ENCODE measurements at places on chromosomes 12 and 14.

DNA sequence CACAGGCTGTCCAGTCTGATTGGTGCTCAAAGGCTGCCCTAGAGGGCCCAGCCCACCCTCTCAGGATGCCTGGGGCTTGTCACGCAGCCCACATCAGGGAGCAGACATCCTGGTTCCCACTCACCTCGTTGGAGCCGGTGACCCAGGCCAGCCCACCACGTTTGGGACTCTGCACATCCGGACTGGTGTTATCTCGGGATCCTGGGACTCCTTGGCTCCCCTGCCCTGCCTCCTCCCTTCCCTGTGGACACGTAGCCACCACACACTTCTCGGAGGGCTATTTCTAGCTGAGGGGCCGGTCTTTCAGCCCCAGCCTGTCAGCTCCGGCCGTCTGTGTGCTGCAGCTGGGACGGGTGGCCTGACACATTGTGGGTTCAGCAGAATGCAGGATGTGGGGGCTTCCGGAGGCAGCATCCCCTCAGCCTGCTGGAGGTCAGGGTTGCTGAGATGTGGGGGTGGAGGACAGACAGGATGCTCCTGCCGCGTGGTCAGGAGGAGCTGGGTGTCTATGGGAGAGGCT lies 12.8 kb upstream of the FGF23 start:
- DNase-seq: no peak

GRCh38 chr14:78043349-78043748 lies 126.8 kb upstream of the NRXN3 start:
- no peak for DNase-seq

GRCh38 chr12:45872446-45872845 lies 117.9 kb downstream of the SCAF11 start:
- no peak for DNase-seq

GRCh38 chr12:54294953-54295566 lies 5.8 kb downstream of the NFE2 start:
- DNase-seq: no peak

- DNase-seq: no peak
Measured at GRCh38 chr12:69583203-69583602, 2.1 kb upstream of the CCT2 start.

DNA sequence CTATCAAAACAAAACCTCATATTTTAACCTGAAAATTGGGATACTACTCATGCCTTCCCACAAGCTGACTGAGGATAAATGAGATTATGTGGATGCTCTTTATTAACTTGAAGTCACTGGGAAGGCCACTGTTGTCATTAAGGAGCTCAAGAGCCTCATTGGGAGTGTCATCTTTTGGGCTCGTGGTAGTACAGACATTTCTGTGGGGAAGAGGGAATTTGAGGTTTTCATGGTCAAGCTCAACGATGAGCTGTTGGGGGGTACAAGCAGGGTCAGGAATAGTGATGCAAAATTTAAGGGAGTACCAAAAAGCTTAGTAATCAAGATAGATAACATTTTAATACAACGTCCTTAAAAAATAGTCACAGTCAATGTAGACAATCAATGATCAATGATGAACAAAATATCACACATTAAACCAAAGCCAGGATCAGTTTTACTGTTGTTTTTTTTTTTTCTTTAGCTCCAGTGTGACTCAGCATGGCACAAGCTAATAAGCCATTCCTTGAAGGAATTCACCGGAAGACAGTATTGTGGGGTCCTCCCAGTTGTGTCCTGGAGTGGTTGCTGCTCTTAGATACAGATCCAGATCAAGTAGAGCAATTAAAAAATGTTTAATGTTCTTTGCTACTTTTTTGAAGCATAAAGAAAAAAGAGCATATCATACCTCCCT lies 130.9 kb downstream of the C12orf75 start:
- no peak for DNase-seq

- no peak for DNase-seq
Measured at GRCh38 chr14:103755060-103755459, 39.5 kb downstream of the ZFYVE21 start.

DNA sequence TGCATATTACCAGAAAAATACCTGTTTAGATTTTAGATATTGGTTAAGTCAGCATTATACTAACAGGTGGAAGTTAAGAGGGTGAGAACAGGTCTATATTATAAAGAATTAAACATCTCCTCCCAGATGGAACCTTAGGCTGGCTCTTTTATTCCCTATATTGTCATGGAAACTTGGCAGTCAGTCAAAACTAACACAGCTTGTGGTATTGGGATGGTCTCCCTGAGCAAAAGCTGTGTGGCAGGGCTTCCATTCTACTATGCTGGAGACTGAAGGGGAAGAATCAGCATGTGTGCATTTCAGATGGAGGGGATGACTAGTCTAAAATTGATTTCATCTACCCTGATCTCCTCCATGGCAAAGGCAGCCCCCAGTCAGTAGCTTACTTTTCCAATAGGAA lies 66.7 kb downstream of the SMOC1 start:
- no peak for DNase-seq

DNA sequence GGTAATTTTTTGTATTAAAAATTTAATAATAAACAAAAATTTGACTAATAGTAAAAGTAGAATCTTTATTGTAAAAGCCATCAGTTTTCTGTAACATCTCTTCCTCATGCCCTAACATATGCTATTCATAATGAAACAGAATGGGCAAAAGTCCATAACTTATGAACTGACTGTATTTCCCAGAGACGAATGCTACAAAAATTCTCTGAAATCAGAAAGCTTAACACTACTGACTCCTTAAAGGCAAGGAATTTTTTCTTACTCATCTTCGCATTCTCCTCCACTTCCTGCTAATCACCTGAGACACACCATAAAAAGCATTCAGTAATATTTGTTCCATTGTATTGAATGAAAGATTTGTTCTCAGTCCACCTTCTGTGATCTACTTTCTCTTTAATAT lies 17.6 kb downstream of the MON2 start:
- DNase-seq: no peak

DNA sequence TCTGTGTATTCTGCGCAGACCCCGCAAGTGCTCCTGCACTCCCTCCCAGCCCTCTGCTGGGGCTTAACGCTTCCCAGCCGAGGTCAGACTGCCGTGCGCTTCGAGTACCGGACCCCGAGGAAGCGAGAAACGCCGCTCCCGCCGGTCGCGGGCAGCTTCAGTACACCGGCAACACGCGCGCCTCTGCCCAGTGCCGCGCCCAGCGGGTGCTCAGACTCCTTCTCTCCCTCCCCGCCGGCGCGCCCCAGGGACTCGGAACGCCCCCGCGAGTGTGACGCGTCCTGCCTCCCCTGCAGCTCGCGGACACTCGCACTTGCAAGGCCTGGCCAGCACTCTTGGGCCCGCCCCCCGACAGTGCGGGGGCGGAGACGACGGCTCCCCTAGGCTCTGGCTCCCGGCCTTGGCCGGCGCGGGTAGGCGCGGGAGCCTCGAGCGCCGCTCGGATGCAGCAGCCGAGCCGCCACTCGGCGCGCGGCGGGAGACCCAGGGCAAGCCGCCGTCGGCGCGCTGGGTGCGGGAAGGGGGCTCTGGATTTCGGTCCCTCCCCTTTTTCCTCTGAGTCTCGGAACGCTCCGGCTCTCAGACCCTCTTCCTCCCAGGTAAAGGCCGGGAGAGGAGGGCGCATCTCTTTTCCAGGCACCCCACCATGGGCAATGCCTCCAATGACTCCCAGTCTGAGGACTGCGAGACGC lies at the start of gene PTGER2:
PTGER2 (plus strand) TSS at position 410 of the 692 bp plus-strand sequence; CDS start at position 647, 237 bp downstream.
- DNase-seq: peak; percentile 72

- DNase-seq: no peak
Measured at GRCh38 chr12:127147724-127148123, 1119.2 kb upstream of the TMEM132C start.

DNA sequence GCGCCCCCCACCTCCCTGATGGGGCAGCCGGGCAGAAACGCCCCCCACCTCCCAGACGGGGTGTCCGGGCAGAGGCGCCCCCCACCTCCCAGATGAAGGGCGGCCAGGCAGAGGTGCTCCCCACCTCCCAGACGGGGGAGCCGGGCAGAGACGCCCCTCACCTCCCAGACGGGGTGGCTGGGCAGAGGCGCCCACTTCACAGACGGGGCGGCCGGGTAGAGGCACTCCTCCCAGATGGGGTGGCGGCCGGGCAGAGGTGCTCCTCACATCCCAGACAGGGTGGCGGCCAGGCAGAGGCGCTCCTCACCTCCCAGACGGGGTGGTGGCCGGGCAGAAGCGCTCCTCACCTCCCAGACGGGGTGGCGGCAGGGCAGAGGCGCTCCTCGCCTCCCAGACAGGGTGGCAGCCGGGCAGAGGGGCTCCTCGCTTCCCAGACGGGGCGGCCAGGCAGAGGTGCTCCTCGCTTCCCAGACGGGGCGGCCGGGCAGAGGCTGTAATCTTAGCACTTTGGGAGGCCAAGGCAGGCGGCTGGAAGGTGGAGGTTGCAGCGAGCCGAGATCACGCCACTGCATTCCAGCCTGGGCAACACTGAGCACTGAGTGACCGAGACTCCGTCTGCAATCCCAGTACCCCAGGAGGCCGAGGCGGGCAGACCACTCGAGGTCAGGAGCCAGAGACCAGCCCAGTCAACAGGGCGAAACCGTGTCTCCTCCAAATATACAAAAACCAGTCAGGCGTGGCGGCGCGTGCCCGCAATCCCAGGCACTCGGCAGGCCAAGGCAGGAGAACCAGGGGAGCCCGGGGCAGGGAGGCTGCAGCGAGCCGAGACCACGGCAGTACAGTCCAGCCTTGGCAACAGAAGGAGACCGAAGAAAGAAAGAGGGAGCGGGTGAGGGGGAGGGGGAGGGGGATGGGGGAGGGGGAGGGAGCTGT lies 12.9 kb upstream of the PXN start:
- DNase-seq: no peak

- DNase-seq: no peak
Measured at GRCh38 chr12:12909995-12910420, 18.6 kb downstream of the GPRC5A start.

DNA sequence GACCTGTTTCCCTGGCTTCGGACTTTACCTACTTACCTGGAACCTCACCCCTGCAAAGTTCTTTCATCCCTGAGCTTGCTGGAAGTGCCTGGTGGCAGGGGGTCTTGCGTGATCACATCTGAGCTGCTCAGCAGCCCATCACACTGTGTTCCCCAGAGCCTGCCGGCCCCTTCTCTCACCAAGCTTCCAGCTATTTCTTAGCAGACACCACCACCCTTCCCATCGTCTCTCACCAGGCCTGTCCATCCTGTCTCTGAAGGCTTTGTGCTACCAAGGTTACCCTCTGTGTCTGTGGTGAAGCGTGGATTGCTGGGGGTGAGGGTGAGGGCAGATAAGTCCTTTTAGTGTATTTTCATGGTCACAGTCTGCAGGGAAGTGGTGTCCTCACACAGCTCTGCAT lies 78.8 kb upstream of the NRXN3 start:
- no peak for DNase-seq

DNA sequence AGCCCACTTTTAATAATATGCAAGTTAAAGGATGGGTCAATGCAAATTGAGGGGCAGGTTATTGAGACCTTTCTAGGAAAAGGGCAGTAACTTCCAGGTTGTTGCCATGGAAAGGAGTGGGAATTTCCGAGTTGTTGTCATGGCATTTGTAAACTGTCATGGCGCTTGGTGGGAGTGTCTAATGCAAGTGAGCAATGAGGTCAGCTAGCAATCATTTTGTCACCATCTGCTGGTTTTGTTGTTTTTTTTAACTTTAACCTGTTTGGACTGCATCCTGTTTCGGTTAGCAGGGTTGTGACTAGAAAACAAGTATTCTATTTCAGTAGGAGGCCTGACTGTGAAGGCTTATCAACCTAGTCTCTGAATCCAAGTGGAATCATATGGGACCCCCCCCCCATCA lies 85.8 kb upstream of the TSPAN11 start:
- DNase-seq: no peak

DNA sequence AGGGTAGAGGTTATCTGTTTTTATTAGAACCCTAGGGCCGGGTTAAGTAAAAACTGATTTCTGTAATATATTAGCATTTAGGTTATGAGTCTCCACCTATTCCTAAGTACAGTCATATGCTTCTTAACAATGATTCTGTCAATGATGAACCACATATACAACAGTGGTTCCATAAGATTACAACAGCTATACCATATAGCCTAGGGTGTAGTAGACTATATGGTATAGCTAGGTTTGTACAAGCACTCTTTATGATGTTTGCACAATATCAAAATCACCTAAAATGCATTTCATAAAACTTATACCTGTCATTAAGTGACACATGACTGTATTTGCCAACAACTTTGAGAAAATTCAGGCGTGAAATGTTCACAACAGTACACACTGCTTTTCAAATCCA lies 110.6 kb downstream of the RPL10L start:
- no peak for DNase-seq

DNA sequence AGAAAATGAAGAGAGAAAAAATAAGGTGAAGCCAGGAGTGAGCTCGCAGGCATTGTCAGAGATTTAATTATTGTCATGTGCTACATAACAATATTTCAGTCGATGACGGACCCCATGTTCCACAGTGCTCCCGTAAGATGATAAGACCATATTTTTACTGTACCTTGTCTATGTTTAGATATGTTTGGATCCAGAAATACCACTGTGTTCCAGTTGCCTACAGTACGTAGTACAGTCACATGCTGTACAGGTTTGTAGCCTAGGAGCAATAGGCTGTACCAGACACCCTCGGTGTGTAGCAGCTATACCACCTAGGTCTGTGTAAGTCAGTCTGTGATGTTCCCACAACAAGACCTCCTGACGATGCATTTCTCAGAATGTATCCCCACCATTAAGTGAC lies 137.5 kb downstream of the FBXL14 start:
- DNase-seq: no peak

DNA sequence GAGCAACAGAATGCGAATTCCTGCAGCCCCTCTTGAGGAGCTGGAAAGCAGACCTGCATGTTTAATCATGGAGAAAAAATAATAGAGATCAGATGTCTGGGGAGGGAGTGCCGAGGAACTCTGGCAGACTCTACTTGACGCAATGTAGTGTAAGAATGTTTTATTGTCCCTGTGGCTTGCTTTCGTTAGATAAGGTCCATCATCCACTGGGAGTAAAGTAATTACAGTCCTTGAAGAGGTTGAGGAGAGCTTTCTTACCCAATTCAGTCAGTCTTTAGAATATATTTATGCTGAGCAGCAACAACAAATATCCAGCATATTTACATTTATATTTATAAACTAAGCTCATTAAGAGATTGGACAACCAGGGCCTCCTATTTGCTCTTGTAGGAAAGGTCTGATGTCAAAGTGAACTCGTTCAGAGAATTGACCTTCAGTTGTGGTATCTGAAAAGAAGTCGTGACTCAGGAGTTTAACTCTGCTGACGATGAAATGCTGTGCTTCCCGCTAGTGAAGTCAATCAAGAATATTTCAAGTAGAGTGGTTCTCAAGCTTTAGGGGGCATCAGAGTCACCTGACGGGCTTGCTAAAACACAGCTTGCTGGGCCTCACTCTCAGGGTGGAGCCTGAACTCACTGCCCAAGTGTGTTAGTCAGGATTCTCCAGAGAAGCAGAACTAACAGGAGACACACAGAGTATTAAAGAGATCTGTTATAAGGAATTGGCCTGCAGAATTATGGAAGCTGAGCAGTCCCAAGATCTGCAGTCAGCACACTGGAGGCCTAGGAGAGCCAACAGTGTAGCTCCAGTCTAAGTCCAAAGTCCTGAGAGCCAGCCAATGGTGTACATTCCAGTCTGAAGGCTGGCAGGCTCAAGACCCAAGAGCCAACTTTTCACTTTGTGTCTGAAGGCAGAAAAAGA lies 139.3 kb upstream of the LMNTD1 start:
- no peak for DNase-seq

GRCh38 chr14:105943973-105944602 lies 417.7 kb downstream of the TMEM121 start:
- no peak for DNase-seq
